ENCODE measurements at places on chromosomes 2 and 18. TPM values are rescaled to one million over a fixed set of nuclear protein-coding genes. Genes with fewer than 3 reads are reported as not detected.
A peak's percentile ranks its signal among the peaks of the same experiment; 100 is the strongest.

DNA sequence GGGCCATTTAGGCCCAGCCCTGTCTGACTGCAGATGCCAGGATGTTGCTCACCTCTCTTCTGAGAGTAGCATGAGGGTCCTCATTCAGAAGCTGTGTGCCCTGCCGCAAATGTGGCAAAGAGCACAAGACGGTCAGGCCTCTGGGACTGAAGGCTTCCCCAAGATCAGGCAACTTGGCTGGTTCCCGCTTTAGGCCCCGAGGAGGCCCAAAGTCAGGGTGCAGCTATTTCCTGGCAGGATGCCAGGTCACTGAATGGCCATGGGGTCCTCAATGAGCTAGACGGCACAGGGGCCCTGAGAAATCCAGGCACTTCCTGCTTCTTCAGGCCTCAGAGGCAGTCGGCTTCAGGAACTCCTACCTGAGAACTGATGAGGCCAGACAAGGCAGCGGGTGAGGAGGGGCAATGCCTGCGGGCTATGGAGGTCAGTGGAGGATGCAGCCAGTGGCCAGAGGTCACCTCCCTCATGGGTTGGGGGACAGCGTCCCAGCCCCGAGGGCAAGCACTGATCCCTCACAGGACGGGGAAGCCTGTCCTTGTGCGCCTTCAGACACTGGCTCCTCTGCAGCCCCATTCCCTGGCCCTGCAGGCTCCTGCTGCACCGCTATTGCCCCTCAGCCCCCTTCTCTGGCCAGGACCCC is 44.9 kb downstream of the LMAN2L start:
- no peak for DNase-seq

DNA sequence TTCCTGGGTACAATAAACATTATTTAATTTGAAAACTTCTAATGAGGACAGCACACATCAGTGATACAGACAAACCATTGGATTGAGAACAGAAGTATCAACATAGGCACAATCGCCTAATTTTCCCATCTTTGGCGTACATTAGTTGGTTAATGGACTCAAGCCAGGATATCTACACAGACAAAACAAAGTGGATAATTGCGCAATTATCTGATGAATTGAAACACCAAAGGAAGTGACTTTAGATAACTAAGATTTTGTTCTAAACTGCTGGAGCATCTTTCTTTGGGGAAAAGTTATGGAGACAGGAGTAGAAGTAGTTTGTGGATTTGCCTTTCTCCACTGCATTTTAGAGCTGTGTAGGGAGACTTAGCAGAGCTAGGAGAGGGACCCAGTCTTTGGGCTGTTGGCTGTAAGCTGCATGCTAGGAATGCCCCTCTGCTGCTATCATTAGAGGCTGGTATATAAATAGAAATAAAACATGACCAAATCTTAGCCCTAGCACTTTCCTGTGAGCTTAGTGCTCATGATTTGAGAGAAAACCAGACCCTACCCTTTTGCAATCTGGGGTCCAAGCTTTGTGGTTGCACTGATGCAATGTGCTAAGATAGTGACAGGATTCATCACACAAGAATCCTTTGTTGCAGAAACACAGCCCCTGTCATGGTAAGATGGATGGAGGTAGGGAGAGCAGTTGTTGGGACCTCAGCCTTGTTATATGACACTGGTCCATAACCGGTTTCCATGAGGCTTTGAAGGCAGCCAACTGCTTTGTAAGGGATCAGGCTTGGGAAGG is 264.5 kb upstream of the PIK3C3 start:
- DNase-seq: no peak

- DNase-seq: no peak
These were observed 6.5 kb downstream of the GLS start for GRCh38 chr2:190887089-190887488.

DNA sequence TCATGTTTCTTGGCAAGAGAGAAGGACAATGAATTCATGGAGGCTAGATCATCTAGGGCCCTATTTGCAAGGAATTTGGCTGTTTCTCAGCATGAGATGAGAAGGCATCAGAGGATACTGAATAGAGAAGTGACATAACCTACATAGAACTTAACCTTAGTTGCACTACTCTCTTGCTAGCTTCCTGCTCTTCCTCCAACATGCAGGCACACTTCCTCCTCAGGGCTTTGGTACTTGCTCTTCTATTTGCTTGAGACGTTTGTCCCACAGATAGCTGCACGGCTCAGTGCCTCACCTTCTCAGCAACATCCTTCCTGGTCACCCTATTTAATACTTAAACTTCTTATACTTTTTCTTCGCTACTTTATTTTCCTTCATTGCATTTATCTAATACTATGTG is 20.0 kb upstream of the LANCL1 start:
- DNase-seq: no peak

- no peak for DNase-seq
These were observed 27.2 kb upstream of the DOCK10 start for GRCh38 chr2:225069477-225069876.

- no peak for DNase-seq
These were observed 33.5 kb upstream of the CACNB4 start for GRCh38 chr2:152132306-152132705.

DNA sequence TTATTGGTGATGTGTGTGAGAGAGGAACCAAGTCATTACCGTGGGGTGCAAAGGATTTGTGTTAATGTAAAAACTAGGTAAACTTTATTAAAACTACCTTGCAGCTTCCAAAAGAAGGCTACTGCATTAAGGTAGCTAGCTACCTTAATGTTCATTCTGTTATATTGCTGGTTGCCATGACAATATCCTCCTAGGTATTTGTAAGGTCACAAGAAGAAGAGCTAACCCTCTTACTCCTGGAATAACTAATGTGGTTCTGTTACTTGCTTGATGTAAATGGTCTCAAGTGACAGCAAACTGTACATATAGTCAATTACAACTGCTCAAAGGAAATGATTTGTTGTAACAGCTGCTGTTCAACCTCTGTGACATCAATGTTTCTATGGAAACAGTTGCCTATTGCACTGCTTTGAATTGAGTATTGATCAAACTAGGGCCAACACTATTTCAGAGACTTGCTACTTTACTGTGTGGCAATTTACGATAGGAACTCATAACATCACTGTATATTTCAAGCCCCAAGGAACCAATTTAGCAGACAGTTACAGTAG is 319.8 kb upstream of the HNRNPA3 start:
- no peak for DNase-seq

DNA sequence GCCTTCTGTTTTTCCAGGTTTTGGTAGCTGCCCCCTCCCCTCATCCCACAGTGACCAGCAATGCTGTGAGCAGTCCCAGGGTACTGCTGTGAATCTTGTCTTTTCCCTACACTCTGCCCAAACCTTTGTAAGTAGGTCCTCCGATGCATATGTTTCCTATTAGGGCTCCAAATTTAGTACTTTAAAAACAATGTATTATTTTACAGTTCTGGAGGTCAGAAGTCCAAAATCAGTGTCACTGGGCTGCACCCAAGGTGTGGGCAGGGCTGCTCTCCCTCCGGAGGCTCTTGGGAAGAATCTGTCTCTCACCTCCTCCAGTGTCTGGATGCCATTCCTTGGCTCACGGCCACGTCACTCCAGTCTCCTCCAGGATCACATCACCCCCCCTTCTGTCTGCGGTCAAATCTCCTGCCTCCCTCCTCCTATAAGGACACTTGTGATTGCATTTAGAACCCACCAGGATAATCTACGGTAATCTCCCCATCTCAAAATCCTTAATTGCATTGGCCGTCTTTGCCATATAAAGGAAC is 208.5 kb downstream of the SH3BP4 start:
- no peak for DNase-seq

- no peak for DNase-seq
These were observed 25.1 kb upstream of the DPYSL5 start for GRCh38 chr2:26822877-26823276.

GRCh38 chr2:216074794-216075193 is 6.8 kb downstream of the PECR start:
- DNase-seq: no peak

- peak; percentile 76 for DNase-seq
These were observed 95.3 kb downstream of the EIPR1 start for GRCh38 chr2:3282056-3282998.

DNA sequence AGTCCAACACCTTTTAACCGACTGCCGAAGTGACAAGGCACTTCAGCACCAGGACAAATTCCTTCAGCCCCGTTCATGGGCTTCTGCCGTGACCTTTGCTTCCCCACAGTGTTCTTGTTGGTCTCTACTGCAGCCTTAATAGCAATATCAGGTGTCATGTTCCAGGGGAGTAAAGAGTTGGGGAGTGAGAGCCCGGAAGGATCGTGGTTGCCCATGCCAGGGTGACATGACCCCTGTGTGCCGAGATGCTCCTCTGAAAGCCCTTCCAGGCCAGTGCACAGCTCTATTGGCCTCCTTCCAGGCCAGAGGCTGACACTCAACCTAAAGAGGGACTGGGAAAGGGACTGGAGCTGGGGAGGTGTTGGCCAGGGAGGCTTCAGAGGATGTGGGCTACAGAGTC is 279.2 kb downstream of the CYRIA start:
- no peak for DNase-seq

- DNase-seq: no peak
These were observed 20.8 kb upstream of the MBP start for GRCh38 chr18:77153404-77153803.

DNA sequence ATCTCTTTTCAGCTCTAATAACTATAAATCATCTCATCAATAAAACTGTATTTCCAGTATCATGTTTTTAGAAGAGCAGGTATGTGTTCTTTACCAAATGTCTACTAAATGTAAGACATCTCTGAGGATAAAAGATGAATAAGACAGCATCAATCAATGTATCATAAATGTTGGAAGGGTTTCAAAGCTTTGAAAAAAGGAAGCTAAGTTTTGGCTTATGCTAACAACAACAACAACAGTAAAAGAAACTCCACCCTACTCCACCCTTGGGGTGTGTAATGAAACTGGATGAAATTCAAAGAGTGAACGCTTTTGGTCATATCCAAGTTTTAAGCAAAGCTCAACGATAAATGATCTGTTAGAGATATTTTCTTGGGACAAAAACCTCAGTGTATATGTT is 17.1 kb downstream of the PRKD3 start:
- no peak for DNase-seq

GRCh38 chr2:236862961-236863728 is 222.5 kb upstream of the COPS8 start:
- DNase-seq: no peak

DNA sequence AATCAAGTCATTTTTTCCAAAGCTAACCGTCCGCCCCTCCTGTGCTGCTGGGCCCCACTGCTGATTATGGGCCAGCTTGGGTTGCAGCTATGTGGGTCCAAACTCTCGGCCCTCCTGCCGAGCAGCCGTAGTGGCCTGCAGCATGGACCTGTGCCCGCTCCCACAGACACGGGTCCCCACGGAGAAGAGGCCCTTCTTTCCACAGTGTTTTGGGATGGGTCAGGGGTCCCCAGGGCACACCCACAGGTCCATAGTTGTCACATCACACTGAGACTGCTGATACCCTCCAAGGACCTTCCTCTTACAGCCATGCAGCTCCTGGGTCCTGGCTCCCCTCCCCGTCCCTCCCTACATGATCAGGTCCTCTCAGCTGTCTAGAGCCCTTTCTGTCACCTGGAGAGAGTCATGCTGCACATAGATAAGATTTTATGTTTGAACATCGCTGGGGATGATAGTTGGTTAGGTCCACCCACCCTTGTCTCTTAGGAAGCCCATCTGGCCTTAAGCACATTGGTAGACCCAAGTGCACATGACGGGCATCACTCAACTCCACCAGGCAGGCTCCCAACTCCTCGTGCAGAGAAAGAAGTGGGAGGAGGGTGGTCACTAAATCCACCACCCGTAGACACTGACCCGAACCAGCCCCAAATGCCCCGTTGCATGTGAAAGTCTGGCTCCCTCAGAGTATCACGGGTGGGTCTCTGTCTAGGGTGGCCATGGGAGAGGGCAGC is 17.5 kb downstream of the GPR55 start:
- peak; percentile 35 for DNase-seq

GRCh38 chr2:8872821-8873432 is 35.5 kb upstream of the KIDINS220 start:
- DNase-seq: no peak

DNA sequence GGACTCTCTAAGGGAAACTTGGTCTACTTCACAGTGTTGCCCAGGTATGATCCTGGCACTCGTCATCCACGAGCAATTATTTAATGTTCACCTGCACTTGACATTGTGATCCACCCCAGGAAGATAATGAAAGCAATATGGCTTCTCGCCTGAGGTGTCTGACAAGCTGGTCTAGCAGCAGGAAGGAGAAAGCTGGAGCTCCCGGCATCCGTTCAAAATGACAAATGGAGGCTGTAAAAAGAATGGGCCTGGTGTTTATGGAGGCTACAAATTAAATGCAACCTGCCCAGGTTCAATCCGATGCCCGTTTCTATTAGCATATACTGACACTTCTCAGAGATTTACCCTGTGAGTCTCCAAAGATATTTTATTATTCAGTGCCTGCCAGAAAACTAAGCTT is 317.6 kb downstream of the CTNNA2 start:
- DNase-seq: no peak

DNA sequence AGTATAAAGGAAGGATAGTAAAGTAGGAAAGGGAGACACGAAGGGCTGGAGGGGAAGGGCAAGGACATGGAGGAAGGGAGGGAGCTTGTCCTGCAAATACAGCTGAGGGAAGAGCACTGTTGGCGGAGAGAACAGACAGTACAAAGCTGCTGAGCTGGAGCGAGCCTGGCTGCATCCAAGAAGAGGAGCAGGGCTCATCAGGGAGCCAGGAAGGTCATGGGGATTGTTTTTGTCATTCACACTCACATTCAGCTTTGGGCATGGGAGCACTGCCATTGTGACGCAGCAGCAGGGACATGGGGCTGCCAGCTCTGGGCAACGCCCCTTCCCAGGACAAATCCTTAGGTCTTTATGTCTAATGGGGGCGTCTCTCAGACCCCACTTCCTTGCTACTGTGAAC is 125.1 kb downstream of the COPS8 start:
- no peak for DNase-seq

- no peak for DNase-seq
These were observed 8.0 kb downstream of the ZNF396 start for GRCh38 chr18:35369126-35369525.

GRCh38 chr2:168626647-168627046 is 170.6 kb downstream of the CERS6 start:
- no peak for DNase-seq

DNA sequence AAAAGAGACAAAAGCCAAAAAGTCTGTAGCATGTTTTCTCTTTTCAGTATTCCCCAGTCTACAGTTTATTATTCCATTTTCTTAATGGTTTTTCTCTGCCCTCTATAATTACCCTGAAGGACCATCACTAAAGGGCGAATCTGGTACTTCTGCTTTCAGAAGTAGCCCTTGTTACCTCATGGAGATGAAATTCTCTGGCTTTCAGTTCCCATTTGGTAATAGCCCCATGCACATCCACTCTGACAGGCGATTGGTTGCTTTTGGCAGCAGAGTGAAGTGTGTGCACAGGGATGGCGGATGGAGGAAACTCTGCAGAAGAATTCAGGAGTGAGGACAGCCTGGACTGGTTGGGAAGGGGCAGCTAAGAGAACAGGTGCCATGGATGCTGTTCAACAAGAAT is 66.3 kb upstream of the NABP1 start:
- DNase-seq: no peak

The DNAJC5G gene
- 1.6 TPM for total RNA-seq

The CASP10 gene
- total RNA-seq: 5.0 TPM

The RETSAT gene
- 16.6 TPM for total RNA-seq

The IGFBP2 gene
- total RNA-seq: 785 TPM

The GREB1L gene
- 16.2 TPM for total RNA-seq

The CABYR gene
- total RNA-seq: 0.59 TPM

The TMSB10 gene
- total RNA-seq: 452 TPM

The PSMA8 gene
- not detected for total RNA-seq

The STRN gene
- total RNA-seq: 78.0 TPM

The PLEK gene
- 3.7 TPM for total RNA-seq

All from cardiac septum (tissue), 1 donor.